ENCODE measurements at places on chromosomes 11 and 22.
A peak's percentile ranks its signal among the peaks of the same experiment; 100 is the strongest.

DNA sequence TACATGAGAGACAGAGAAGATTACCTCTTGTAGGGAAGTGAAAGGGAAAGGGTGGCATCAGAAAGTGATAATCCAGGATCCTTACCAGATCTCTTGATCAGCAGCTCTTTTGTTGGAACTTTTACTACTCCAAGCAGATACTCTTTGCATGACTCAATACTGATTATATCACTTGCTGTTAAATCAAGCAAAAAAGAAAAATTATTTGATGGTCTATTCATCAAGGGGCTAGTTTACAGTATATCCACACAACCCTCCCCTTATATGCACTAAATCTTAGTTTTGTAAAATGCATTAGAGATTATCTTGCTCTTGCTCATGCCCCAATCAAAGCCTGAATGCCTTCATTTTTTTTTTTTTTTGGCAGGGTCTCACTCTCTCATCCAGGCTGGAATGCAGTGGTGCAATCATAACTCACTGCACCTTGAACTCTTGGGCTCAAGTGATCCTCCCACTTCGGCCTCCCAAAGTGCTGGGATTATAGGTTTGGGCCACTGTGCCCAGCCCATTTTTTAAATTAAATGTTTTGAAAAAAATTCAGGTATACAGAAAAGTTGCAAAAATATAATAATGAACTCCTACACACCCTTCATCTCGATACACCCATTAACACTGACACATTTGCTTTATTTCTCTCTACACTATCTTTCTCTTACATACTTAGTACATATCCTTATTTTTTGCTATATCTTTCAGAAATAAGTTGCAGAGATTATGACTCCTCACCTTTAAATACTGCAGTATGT, 76.1 kb upstream of the UCP3 start:
- peak; percentile 19 for DNase-seq

GRCh38 chr11:73461335-73461840, 85.2 kb downstream of the RELT start:
- DNase-seq = no peak

DNA sequence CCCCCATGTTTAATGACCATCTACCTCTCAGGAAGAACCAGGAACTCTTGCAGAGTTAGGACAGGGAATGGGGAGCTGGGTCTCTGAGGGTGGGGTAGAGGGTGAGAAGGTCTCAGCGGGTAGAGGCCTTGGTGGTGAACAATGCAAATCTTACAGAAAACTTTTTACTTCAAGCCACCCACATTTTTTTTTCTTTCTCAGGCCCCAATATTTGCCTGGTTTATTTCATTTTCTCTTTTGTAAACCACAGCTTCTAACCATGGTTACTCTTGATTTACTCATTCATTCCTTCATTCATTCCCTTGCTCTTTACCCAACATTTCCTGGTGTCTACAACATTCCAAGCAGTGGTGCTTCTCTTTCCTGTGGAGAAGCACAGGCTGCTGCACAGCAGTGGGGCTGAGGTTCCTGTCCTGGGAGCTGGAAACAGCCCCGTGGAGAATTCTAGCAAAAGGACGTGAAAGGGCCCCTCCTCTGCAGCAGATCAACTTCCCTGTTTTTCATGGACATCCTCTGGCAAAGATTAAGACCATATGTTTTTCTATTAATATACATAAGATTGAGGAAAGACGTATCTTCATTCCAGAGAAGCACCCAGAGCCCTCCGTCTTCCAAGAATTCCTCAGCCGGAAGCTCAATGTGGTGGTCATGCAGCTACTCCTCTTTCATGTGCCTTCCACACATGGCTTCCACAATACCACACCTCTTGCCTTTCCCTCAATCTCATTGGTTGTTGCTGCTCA, 224.4 kb upstream of the SESN3 start:
- no peak for DNase-seq

- no peak for DNase-seq
These were observed 4.3 kb upstream of the PARVB start for GRCh38 chr22:44019846-44020245.

DNA sequence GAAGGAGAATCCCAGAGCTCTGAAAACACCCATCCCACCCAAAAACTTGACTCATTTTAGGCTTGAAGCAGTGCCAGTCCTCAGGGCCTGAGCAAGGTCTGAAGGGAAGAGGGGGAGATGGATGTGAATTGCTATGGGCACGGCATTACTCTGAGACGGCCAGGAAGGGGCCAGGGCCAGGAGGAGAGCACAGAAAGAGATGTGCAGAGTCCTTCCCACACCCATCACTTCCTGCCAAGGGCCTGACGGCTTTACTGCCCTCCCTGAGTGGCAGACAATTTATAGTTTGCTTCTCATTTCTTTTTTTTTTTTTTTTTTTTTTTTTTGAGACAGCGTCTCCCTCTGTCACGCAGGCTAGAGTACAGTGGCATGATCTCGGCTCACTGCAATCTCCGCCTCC, 22.5 kb downstream of the TAB1 start:
- no peak for DNase-seq
